ENCODE measurements at places on chromosomes 4 and X. TPM values are rescaled to one million over a fixed set of nuclear protein-coding genes. Genes with fewer than 3 reads are reported as not detected.

- no peak for DNase-seq
Measured at GRCh38 chr4:145130788-145131399, 32.8 kb downstream of the ABCE1 start.

- no peak for DNase-seq
Measured at GRCh38 chr4:184583738-184584502, 65.3 kb downstream of the CASP3 start.

DNA sequence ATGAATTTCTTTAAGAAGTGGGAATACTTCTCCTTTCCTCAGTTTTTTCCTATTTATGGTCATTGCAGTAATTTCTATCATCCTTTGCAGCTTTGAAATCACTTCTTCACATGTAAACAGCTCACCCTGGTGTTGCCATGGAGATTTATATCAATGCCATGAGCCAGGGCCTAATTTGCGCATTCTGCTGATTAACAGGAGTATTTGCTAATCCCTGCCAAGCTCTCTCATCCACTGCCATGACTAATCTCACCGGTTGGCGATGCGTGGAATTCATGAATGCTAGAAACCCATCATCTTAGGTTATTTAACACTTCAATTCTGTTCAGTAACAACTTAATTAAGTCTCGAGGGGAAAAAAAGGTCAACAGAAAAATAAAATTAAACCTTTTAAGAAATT, 11.8 kb upstream of the FGF13 start:
- no peak for DNase-seq

DNA sequence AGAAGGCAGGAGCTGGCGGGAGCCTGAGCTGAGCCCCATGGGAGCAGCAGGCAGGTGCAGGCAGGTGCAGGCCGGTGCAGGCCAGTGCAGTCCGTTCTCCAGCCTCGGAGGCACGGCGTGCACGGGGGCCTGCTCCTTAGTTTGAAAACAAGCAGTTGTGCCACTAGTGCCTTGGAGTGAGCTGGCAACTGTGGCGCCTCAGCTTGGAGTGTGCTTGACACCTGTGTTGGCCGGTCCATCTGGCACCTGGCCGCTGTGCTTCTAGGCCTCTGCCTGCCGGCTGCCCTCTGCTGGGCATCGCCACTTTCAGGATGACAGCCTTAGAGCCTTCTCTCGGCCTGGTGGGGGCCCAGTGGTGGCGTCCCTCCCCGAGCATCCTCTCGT, 47.9 kb downstream of the RGS12 start:
- no peak for DNase-seq

- no peak for DNase-seq
Measured at GRCh38 chr4:2411786-2412510, 6.5 kb downstream of the ZFYVE28 start.

GRCh38 chr4:84750260-84750959, 167.5 kb downstream of the CDS1 start:
- no peak for DNase-seq

GRCh38 chr4:147772459-147772969, 40.6 kb downstream of the ARHGAP10 start:
- no peak for DNase-seq

GRCh38 chrX:143363419-143363818, 153.9 kb downstream of the SPANXN3 start:
- no peak for DNase-seq

DNA sequence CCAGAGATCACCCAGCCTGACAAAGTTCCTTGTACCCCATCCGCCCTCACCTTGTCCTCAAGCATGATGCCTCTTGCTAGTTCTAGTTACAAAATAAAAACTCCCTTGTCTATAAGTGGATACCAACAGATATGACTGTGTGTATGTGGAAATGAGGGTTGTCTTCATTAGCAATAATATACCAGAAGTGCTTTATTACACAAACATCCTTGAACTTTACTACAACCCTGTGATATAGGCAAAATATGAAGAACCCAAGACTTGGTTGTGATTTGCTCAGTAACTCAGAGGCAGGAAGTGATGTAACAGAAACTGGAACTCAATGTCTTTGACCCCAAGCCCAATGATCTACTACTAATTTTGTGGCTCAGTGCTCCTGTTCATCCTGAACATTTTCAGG, 97.6 kb downstream of the AKAP4 start:
- DNase-seq: no peak

DNA sequence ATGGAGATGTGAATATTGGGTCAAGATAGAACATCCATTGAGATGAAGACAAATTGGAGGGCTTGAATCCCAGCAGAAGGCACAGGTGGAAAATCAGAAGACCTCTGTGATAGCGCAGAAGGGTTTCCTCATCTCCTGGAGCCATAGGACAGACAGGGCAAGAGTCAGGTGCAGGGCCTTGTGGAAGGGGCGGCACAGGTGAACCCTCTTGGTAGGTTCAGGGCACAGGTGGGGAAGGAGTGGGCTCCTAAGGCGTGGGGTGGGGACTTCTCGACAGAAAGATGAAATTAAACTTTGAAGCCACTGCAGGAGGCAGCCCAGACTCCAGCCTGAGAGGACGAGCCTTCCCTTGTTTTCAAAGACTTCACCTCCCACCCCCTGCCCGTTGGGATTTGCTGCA, 9.3 kb upstream of the RGS12 start:
- no peak for DNase-seq

DNA sequence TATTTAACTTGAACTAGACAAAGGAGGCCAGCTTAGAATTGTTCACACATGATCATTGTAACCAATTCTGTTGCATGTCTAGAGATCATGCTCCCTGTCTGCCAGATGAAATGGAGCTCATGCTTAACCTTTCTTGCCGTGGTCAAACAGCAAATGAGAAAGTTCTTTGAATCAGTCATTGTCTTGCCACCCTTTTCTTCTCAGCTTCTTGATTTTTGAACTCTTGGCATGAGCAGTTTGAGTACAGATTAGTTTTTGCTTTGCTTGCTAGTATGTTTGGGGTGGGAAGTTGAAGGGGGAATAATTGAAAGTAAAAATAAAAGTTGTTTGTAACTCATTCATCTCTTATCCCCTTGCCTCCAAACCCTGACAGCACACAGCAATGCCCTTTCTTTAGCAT, 4.7 kb downstream of the MTM1 start:
- DNase-seq: no peak

Gene ZNF630
- total RNA-seq: 3.3 TPM

Gene CXCL10
- total RNA-seq: 3.2 TPM

Gene CT45A10
- total RNA-seq: not detected

Data from left colon (tissue), 2 donors.